H9 (cell line): ENCODE measurements at places on chromosomes 2 and 18.

DNA sequence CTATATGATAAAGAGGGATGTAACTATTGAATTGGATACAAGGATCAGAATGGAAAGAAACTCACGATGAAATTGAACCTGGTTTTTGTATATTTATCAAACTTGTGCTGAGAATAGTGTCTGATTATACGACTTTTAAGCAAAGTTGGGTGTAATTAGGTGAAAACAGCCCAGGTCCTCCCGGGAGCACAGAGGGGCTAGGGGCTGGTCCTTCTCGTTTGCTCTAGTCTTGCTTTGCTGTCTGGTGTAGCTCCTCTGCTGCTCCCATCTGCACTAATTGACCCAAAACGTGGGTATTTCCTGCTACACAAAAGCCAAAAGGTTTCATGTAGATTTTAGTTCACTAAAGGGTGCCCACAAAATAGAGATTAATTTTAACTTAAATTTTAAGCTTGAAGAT lies 58.7 kb downstream of the HK2 start:
- DNase-seq: no peak

DNA sequence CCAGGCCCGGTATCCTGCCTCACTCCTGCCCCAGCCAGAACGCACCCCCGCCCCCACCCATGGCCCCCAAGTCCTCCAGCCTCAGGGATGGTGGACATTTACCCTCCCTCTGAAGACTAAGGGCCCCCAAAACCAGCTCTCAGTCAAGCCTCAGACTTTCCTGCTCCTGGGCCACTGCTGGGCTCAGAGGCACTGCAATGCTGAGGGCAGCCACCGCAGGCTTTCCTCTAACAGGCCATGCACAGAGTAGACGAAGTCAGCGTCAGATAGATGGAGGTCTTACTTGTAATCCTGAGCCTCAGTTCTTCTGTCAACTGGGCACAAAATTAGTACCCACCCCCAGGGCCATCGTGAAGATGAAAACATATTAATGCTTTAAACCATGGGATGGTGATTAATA lies 92.6 kb downstream of the TTC32 start:
- DNase-seq: peak; percentile 20

GRCh38 chr2:1156059-1156458 lies 205.4 kb downstream of the SNTG2 start:
- no peak for DNase-seq

DNA sequence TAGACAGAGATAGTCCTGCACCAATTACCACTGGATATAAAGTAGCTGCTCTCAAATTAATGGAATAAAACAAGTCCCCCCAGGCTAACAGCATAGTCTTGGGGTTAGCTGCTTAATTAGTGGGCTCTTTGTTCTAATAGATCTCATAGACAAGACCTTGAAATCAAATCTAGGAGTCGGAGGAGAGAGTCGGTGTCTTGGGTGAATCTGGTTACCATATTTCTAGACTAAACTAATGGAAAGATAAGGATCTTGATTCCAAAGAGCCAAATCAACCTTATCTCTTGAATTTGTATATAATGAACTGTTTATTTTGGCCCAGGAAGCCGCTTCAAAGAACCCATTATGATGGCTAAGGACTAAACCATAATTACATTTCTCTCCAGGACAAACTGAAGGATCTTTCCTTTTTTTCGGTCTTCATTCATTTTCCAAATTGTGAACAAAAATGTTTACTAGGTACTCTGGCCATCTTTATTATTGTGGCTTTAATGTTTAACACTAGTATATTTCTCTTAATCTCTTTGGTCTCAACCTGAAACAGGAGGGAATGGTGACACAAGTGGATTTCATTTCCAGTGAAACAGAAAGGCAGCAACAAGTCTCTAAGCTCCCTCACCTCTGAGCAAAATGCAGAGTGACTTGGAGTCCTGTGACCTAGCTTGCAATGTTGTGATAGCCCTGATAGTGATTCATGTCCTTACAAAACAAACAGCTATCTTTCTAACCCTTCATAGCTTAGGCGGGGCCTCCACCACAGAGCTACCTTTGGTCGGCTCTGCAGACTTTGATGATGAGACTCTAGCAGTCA lies 137.9 kb upstream of the PARD3B start:
- DNase-seq: no peak

DNA sequence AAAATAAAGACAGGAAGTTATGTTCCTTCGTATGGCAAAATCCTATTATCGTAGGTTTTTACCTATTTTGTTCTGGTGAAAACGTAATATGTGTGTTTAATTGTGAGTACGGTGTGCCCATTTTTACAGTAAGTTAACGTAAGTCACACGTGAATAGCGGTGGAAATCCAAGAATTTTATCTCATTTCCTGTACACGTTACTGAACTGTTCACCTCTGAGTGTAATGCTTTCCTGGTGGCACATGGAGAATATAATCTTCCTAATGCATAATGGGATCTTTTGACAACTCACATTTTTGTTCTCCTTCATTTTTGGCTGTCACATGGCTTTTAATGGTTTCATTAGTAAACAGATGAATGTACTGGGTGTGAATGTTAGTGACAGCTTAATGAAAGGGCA lies 28.2 kb downstream of the BCL2L11 start:
- DNase-seq: no peak

DNA sequence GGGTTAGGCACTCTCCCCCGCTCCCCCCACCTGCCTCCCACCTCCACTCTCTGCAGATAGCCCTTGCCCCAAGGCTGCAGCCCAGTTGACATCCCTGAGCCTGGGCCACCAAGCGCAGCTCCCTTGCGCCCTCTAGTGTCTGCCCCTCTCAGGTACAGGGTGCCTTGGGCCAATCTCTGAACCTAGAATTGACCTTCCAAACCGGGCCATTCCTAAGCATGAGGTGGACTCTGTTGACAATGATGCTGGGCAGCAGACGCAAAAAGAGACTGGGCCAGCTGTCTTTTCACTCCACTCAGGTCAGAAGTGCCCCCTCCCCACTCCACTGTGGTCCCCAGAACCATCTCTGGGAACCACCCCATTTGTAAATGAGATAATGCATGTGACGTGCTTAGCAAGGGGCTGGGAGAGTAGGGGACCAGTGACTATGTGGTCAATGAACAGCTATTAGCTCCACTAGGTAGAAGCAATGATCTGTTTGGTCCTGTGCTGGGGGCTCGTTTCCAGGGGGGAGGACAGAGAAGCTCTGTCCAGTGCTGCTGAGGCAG lies 43.3 kb upstream of the PLB1 start:
- DNase-seq: peak; percentile 86

DNA sequence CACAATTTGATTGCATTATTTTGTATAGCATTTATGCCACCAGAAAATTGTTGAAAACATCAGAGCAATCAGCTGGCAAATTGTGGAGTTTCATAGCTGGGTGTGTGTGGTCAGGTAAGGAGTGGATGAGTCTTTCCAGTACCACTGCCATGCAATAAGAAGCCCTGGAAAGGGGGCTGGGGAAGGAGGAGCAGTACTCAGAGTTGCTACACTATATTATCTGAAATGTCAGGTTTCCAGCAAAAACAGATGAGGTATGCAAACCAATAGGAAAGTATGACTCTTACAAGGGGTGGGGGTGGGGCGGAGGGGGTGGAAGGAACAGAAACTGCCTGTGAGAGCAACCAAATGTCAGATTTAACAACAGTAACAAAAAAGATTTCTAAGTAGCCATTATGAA lies 112.2 kb downstream of the SOS1 start:
- DNase-seq: no peak

- DNase-seq: no peak
Measured at GRCh38 chr2:227192491-227192890, 28.1 kb downstream of the COL4A3 start.

DNA sequence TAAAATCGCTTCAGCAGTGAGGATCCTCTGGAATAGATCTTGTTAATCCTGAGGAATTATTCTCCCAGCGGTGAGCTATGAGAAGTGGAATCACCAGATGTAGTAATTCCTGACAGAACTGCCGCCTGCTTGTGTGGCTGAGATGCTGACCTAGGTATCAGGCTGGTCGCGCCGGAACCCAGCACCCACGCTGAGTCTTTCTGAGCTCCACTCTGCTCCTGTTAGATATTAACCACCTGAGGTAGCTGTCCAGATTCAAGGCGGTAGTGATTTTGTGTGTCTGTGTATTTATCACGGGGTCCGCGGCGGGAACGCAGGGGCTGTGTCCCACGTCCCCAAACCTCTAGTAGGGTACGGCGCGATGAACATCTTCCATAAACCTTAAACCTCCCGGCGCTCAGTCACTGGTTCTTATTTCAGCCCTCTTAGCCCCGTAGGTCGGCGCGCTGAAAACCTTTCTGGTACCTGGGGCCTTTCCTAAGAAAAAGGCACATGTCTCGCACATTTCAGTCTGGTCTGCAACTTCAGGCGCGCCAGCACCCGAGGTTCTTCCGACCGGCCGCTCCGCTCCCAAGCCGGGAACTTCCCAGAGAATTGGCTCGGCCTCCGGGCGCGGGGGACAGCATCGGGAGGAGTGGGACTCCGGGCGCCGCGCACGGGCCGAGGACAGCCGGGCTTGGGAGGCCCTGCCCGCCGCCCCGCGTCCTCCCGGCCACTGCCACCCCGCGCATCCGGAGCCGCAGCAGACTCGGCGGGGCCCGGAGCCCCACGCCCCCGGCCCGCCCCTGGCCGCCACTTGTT lies 542 bp upstream of the CNNM3 start:
- DNase-seq: no peak

DNA sequence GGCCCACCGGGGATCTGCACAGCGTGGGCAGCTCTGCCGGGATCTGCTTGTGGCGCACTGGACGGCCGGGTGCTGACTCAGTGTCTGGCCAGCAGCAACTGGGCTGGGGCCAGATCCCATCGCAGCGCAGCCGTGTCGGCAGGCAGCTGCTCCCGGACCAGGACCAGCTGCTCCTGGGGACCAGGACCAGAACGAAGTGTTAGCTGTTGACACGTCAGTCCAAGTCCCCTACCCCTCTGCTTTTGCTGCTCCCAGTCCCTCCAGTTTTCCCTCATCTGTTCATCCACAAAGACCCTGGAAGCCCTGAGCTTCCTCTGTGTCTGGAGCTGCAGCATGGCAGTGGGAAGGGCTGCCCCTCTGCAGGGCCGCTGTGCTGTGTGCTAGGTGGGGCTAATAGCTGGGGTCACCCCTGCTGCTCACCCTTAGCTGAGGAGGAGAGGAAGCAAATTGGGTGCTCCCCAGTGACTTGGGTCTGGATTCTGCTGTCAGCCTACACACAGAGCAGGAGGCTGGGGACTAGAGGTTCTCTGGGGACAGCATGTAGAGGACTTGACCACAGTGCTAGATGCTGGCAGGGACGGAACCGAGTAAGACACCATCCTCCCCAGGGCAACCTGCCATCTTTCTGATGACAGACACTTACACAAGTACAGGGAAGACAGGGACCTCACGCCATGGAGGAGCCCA lies 16.9 kb upstream of the KIF1A start:
- DNase-seq: no peak

DNA sequence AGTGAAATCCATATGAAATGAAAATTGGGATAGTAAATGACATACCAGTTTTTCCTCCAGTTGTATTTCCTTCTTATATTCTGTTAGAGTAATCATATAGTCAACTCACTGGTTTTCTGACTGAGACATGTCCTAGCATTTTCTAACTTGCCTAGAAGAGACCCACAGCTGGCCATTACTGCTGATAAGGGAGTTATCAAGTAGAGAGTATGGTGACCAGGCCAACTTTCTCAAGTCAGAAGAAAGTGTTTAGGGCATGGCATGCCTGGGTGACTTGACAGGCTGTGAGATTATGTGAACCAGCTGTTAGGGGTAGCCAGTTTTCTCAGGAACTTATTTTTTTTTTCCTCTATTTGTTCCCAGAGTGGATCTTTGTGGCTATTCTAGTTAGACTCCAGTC lies 81.2 kb downstream of the GPD2 start:
- no peak for DNase-seq

GRCh38 chr18:34709104-34709503 lies 994 bp upstream of the DTNA start:
- no peak for DNase-seq

DNA sequence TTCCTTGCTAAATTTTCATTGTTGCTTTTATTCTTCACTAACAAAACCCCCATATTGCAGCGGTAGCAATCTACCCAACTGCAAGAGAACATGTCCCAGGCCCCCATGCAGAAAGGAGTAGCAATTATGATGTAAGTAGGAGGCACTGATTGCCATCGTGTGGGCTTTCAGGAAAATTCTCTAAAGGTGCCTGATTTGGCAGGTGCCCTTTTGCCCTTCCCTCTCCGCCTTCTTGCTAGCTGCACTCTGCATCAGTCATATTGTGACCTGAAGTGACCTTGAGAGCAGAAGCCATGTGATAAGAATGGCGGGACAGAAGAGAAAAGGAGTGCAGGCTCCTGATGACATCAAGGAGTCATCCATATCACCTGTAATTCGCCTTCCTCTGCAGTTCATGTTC lies 112.1 kb downstream of the NCKAP5 start:
- DNase-seq: no peak

- DNase-seq: no peak
Measured at GRCh38 chr2:143193121-143193520, 63.9 kb downstream of the ARHGAP15 start.

DNA sequence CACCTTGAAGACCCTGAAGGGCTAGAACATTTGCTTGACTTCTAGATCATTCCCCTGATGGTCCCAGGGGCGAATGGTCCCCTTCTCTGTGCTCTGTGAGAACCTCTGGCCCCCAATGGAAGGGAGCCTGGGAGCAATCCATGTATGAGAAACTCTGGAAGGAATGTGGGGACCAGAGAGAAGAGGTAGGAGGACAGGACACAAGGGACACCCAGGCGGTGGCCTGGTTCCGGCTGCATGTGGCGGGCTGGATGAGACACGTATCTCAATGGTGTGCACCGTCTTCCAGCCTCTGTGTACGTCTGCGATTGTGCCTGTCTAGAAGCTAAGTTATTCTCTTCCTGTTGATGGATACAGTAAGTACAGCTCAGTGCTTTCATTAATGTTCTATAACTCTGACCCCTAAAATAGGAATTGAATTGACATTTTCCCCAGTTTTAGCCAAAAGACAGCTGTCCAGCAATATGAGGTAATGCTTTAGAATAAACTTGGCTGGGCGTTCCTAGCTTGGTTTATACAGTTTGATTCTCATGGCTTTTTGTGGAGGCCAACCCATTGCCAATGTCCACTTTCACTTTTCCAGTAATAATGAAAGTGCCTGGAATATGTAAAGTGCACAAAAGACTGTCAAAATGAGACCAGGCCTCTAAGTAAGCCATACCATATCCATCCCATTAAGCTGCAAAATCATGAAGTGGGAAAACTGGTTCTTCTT lies 30.1 kb upstream of the COPS8 start:
- DNase-seq: no peak

- DNase-seq: peak; percentile 24
Measured at GRCh38 chr2:127570282-127571250, 35.1 kb downstream of the MYO7B start.

- DNase-seq: peak; percentile 42
Measured at GRCh38 chr2:241965931-241966412, 96.4 kb downstream of the RTP5 start.

GRCh38 chr2:65999796-66000195 lies 435.1 kb upstream of the MEIS1 start:
- no peak for DNase-seq

GRCh38 chr2:143254110-143254509 lies 124.9 kb downstream of the ARHGAP15 start:
- no peak for DNase-seq

- DNase-seq: no peak
Measured at GRCh38 chr2:123644053-123644452, 381.0 kb upstream of the CNTNAP5 start.

GRCh38 chr2:85309699-85310321 lies 18.0 kb downstream of the TGOLN2 start:
- DNase-seq: no peak

GRCh38 chr2:98819231-98819766 lies 88.4 kb upstream of the MGAT4A start:
- no peak for DNase-seq
